ENCODE measurements at places on chromosomes 7 and 10.

- DNase-seq: no peak
Observed at GRCh38 chr7:130371046-130371445, 9.2 kb upstream of the CPA1 start.

DNA sequence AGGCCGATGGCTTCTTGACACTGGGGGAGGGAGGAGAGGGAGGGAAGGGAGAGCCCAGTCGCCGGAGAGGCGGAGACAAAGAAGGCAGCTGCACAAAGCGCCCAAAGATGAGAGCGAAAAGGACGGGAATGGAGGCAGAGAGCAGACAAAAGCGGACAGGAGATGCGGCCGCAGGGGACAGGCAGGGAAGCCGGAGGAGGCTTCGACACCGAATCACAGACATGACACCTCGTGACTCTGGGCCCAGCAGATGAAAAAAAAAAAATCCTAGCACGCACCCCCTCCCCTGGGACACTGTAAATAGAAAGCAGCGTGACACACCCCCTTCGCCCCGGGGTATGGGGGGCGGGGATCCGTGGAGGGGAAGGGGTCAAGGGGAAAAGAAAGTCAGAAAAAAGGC is 976 bp downstream of the NAT16 start:
- DNase-seq: no peak

GRCh38 chr10:66837335-66837734 is 88.5 kb upstream of the LRRTM3 start:
- DNase-seq: no peak

- no peak for DNase-seq
Observed at GRCh38 chr10:29131952-29132547, 156.8 kb upstream of the LYZL1 start.

GRCh38 chr7:94414481-94414880 is 19.8 kb downstream of the COL1A2 start:
- DNase-seq: no peak

DNA sequence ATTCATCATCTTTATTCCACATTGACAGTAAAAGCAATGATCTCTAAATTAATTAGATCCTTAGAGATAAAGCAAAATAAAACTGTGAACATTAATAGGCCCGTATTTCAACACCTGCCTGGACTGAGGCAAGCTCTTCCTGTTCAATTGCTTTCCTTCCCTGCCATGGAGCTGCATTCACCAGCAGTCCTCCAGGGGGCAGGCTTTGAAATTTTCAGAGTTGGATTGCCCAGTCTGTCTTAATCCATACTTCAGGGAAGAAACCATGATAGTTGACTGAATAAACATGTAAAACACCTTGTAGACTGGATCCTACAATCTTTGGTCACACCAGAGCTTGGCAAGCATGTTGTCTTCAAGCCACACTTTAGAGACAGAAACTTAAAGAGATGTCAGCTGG is 936.6 kb downstream of the NRG3 start:
- no peak for DNase-seq

GRCh38 chr10:52965938-52966401 is 193.4 kb upstream of the MBL2 start:
- DNase-seq: no peak

DNA sequence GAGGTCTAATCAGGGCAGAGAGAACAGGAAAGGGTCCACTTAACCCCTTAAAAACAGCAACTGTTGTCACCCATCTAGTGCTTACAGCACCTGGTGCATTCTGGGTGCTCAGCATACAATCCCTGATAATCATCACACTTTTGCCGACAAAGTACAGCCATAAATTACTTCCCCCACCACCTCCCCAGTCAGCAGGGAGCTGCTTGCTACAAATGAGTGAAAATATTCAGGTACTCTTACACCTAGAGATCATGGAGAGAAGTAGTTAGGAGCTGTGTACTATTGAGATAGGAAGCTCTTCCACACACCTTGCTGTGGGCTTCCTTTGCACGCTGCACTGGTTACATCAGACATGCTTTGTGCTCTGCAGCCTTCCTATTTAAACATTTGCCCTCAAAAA is 723.5 kb upstream of the GALNT17 start:
- no peak for DNase-seq

- DNase-seq: peak; percentile 36
Observed at GRCh38 chr7:6375348-6376101, 72.2 kb downstream of the DAGLB start.

DNA sequence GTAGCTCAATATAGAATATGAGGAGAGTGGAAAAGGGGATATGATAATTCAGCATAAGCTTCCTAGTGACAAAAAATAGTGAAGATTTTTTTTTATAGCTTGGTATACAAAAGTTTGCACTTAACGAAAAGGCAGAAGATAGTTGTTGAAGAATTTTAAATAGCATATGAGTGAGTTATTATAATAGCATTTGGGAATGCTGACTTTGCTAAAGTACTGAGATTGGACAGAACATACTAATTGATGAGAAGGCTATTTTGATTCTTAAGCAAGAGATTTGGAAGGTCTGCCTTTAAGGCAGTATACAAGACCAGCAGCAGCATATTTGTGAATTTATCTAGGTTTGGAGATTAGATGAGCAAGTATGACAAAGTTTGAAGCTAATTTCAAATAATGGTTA is 600.9 kb upstream of the POT1 start:
- no peak for DNase-seq

GRCh38 chr10:49180444-49180860 is 7.7 kb downstream of the TMEM273 start:
- no peak for DNase-seq

GRCh38 chr7:132440151-132440550 is 136.1 kb downstream of the PLXNA4 start:
- DNase-seq: no peak

GRCh38 chr10:114987995-114988394 is 50.0 kb downstream of the TRUB1 start:
- DNase-seq: no peak

GRCh38 chr10:19783721-19784120 is 32.5 kb upstream of the PLXDC2 start:
- DNase-seq: no peak

DNA sequence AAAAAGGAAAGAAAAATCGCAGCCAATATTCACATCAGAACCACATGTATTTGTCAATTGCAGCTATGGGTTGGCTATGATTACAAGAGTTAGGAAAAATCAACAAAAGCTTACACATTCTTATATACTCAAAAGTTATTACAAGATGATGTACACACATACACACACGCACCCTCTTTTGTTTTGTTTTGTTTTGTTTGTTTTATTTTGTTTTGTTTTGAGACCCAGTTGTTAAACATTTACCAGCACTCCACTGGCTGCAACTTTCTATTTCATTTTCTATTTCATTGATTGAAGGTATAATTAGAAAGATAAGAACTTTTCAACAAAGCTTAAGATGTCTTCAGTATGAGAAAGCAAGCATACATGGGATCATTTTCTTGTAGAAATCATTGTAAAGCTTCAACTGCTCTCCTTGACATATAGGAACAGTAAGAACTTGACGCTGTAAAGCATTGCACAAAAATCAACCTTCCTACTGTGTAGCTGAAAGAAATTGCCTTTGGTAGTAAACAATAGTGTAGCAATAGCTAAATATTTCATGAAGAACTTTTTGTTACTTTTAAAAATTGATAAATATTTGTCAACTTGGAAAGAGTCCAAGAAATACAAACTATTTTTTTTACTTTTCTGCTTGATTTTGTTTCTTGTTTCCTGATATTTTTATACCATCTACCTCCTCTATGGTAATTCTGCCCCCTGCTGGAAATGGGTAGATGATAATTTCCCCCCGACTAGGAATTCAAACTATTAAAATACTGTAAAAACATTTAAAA is 205.9 kb downstream of the MBL2 start:
- DNase-seq: no peak

DNA sequence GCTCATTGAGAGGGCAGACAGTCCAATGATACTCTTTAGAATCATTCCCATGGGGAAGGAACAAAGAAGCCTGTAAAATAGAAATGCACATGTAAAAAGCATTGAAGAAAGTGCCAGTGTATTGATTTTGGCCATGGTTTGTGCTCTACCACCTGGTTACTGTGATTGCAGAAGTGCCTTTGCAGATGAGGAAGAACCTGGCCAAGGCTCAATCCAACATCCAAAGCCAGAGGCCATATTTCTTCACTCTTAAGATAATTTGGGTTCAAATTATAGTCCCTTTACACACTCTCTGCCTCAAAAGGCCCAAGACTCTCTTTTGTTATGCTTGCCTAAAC is 122.1 kb downstream of the EGFR start:
- DNase-seq: no peak

- DNase-seq: no peak
Observed at GRCh38 chr7:103423467-103424179, 22.4 kb downstream of the SLC26A5 start.

GRCh38 chr10:59336632-59337031 is 25.7 kb downstream of the FAM13C start:
- no peak for DNase-seq

DNA sequence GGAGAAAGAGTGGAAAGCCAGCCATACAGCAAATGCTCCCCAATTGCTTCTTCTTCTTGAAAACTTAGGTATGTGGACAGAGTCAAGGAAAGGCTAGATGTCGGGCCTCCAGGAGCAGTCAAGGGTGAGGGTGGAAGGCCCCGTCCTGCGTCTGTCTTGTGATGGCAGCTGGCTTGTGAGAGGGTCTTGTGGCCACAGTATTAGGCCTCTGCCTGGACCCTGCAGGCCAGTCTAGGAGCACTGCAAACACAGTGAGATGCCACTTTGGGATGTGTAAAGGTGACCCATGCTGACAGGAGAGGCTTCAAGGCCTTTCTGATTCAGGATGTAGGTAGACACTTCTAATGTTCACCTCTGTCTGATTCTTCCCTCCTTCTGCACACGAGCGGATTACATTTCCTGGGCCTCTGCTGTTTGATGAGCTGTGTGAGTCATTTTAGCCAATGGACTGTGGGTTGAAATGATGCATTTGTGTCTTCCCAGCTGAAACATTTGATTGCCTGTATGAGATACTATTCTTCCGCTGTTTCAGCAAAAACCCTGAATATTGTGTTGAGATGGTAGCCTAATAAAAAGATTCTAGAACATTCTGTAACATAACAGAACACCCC is 135.4 kb downstream of the EMX2 start:
- DNase-seq: no peak

DNA sequence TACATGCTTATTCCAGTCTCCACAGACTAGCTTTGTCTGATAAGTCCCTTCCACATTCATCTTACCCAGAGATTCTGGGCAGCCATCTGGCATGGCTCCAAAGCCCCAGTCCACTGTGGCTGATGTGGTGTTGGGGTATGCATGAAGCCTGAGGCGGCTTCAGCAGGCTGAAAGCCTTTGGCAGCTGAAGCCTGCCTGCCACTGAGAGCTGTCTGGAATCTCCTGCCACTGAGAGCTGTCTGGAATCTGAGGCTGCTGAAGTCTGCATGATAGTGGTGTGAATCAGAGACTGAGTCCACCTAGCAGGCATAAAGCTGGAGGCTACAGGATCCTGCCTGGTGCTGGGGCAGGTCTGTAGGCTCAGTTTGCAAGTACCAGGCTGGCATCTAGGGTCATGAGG is 87.1 kb downstream of the DYNC1I1 start:
- DNase-seq: no peak

GRCh38 chr10:71590781-71591350 is 128.7 kb downstream of the C10orf105 start:
- no peak for DNase-seq

DNA sequence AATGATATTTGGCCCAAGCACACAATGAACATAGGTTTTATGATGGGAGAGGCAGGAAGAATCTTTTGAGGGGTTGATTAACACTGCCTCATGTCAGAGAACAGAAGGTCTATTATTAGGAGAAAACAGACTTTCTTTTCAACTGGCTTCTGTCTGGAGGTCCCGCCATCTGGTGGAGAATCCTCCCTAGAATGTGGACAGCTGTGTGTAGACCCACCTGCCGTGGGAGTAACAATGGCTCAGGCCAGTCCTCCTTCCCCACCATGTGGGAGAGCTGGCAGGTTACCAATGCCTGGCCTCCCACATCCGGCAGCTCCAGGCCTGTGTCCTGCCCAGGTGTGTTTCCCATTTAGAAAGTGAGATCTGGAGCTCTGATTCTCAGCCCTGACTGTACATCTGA is 70.4 kb upstream of the AOAH start:
- DNase-seq: no peak

DNA sequence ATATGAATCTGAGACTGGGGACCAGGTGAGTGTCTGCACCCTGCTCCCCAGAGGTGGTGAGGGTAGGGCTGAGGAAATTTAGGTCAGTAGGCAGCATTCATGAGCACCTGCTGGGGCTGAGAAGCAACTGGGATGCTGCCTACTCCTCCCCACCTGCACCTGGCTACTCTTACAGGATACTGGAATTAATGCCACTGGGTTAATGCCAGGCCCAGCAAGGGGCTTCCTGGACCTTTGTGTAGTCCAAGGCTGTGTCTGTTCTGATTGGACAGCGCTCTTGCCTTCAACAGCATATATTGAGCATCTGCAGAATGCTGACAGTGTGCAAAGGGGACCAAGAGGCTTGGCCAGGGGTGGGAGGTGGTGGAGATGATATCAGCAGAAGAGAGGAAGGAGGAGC is 32.1 kb downstream of the ADCYAP1R1 start:
- no peak for DNase-seq

DNA sequence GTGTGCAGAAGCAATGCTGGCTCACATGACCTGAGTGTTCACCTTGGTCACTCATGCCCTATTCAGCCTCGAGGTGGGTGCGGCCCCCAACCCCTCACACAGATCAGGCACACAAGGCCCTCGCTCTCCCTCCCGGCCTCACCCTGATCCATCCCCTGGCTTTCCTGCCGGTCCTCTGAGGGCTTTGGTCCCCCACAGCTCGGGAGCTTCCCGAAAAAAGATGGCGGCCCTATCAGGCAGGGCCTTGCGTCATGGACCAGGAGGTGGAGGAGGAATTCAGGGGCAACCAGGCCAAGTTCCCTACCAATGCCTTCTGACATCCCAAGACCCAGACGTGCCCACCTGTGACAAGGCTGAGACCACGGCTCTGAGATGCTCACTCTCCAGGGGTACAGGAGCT is 43.7 kb upstream of the DNAAF5 start:
- no peak for DNase-seq

GRCh38 chr10:25687521-25687920 is 246.5 kb upstream of the MYO3A start:
- no peak for DNase-seq

DNA sequence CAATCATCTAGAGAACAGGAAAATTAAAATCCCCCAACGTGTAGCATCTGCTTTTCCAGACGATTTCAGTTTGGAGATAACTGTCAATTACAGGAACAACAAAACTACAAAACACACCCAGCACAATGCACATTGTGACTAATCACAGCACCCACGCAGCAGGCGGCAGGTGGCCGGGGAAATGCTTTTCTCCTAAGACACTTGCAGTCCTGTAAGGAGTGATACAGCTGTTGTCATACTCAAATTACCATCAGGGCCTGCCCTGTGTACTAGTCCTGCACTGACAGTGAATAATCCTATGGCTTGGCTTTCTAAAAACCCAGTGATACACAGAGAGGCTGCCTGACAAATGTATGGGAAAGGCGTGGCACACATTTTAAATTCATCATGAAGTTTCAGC is 37.8 kb downstream of the COBL start:
- DNase-seq: no peak

DNA sequence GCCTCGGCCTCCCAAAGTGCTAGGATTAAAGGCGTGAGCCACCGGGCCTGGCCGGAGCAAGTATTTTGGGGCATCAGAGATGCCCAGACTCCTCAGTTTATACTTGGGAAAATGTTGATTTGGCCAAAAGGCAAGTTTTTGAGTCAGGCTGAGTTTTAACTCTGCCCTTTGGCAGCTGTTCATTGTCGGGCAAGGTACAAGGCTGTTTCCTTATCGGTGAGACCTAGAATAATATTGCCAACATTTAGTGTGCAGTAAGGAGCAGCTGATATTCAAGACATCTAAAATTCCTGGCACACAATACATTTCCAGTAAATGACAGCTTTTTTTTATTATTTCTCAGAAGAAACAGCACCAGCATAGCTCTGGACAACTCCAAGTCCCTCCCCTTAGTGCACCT is 147.6 kb upstream of the C7orf33 start:
- DNase-seq: no peak

All from naive thymus-derived CD4-positive, alpha-beta T cell (primary cell).